ENCODE measurements at places on chromosomes 4 and X.

DNA sequence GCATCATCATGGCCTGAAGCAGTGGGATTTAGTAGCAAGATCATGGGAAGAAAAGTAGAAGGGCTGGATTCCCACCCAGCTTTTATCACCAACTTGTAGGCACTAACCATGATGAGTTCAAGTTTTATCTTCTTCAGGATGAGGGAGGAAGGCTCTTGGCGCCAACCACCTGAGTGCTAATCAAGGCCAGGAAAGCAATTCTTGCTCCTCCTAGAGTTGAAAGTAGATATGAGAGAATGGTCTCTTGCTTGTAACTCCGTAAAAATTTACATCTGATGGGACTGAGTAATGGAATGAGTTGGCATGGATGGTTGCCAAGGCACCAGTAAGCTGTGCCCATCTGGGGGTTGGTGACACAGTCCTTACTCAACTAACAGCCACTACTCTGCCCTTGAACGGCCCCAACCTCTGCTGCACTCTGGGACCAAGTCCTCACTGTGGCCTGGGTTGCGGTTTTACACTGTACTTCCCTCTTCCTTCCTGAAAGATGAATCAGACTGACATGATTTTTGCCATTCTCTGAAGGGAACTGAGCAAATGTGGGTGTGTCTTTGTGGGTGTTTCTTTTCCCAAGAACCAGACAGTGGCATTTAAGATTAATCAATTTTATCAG, 39.4 kb upstream of the NDP start:
- peak; percentile 86 for DNase-seq

- no peak for DNase-seq
These were observed 3.3 kb downstream of the GASK1B start for GRCh38 chr4:158169506-158169905.

GRCh38 chr4:127778102-127778501, 4.0 kb upstream of the HSPA4L start:
- DNase-seq: no peak

GRCh38 chr4:39987485-39987884, 9.8 kb upstream of the PDS5A start:
- DNase-seq: no peak

GRCh38 chr4:86720508-86721068, 126.5 kb downstream of the PTPN13 start:
- peak; percentile 25 for DNase-seq

DNA sequence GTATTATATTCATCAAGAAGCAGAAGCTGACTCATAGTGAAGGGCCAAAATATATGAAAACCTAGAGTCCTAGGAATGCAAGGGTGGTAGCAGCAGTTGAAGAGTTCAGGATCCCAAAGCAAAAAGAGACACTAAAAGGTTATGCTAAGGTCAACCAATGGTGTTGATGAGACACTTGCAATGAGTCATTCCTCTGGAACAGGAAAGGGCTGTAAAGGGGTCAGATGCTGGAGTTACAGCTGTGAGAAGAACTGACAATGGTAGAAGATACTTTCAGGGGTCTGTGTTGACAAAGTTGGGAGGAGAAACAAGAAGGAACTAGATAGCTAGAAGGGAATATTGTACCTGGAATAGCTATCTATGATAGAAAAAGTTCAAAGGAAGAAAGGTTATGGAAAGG, 47.5 kb downstream of the ZGRF1 start:
- peak; percentile 59 for DNase-seq

- DNase-seq: no peak
These were observed 173.9 kb upstream of the PPARGC1A start for GRCh38 chr4:24063731-24064130.

DNA sequence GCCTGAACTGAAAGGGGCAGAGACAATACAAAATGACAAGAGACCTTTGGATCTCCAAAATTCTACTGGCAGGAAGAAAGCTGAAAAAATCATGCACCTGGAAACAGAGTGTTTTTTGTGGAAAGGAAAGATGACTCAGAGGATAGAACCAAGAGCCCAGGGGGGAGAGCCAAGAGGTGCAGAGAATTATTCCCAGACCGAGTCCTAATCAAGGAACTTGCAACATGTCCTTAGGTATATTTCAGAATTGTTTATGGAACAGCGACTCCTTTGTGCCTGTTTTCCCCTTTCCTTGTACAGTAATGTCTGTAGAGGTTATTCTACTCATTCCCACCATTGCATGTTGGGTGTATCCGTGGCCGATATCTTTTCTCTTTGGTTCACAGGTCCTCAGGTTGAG, 71.7 kb downstream of the YIPF6 start:
- DNase-seq: no peak

GRCh38 chrX:47489507-47490275, 6.7 kb upstream of the ZNF41 start:
- DNase-seq: no peak

- DNase-seq: no peak
These were observed 20.9 kb upstream of the ZRSR2 start for GRCh38 chrX:15769300-15769954.

GRCh38 chr4:113566015-113566795, 195.3 kb downstream of the CAMK2D start:
- no peak for DNase-seq

DNA sequence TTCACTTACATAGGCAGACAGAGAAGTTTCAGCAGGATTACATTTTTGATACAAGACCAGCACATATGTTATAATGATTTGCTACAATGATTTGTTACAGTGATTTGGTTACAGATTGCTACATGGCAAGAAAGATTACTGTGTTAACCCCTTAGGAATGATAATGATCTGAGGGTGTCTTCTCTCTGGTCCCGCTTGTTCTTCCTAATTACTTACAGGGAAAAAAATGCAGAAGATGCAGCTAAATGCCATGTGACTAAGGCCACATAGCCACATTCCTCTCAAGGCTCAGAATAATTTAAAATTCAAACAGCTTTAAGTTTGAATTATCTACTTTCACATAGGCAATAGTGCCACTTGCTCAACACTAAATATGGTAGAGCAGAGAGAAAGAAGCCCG, 9.7 kb upstream of the LAP3 start:
- peak; percentile 39 for DNase-seq

DNA sequence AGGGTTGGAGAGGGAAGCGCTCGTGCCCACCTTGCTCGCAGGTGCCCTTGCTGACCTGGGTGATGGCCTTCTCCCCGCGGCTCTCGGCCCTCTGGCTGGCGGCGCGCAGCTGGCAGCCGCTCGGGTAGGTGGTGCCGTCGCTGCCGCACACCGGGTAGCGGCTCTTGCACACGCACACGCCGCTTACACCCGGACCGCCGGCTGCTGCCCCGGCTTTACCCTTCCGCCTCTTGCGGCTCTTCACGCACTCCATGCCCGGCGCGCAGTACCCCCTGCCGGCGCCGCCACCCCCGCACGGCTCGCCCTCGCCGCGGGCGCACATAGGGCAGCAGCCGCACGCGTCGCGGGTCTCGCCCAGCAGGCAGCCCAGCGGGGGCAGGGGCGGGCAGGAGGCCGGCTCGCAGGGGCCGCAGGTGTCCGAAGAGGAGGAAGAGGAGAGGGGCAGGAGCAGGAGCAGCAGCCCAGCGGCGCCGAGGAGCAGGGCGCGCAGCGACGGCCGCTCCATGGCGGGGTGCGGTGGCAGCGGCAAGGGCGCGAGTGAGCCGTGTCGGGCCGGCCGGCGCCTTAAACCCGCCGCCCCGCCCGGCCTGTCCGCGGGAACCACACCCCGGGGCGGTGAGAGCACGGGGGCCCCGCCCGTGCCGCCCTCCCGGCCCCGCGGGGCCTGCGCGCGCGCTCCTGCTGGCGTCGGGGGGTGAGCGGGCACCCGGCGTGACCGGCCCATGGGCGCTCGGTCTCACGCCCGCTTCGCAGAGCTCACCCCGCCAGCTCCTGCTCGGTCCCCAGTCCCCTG, at the start of gene IGFBP7:
IGFBP7 (minus strand) TSS at position 539 of the 793 bp plus-strand sequence; CDS start at position 505, 34 bp downstream.
- DNase-seq: peak; percentile 77

DNA sequence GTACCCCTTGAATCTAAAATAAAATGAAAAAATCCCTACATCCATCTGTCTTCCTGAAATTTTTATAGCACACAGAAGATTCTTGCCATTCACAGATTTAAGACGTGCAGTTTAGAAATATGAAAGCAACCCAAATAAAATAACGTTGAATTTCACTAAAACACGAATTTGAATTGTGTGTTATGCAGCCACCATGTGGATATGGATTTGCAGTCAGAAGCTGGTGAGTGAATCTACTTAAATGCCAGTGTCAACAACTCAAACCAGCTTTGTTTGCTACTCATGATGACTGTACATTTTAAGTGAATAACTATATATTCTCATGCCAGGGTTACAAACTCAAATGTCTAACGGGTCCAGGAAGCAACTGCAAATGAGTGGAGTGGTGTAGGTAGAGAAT, 173.0 kb upstream of the HAND2 start:
- no peak for DNase-seq

DNA sequence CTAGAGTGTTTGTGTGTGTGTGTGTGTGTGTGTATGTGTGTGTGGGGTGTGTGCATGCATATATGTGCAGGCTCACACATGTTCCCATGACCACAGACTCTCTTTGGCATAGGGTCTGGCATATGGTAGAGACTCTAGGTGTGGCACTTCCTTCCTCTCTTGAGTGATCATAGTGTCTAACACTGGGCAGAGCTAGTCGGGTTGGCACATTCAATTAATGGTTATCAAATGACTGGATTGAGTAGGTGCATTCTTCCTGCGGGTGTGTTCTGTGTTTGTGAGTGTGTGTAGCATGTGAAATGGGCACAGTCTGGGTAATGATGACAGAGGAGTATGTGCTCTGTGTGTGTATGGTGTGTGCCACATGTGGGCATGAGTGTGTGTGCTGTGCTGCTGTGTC, 106.5 kb downstream of the EFNB1 start:
- no peak for DNase-seq

DNA sequence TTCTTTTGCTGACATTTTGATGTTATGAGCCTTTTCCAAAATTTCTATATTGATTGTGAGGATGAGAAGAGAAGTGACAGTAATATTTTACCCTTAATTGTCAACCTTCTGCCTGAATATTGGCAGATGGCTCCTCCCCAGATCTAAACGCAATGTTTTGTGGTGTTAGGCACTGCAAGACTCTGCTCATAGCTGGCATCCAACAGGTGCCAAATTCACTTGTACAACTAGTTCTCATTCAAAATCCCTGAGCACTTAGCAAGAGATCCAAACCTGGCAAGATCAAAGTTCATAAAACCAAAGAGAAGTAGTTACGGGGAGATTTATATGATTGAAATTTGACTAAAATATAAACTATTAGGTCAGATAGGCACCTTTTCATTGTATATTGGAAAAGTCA, 901.7 kb upstream of the INTU start:
- no peak for DNase-seq

DNA sequence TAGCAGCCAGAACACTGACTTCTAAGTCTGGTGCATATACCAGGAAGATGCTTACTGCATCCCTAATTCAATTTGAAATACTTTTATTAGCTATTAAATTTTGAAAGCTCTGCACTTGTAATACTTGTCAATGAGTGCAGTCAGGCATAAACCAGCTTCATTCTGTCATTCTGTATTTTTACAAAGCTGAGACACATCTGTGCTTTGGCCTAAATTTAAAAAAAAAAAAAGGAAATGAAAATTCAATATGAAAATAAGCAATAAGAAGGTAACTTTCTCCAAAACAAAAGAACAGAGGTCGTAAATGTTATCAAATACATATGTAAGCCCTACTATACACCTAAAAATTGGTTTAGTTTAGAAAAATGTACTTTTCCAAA, 7.0 kb downstream of the SMIM14 start:
- no peak for DNase-seq

DNA sequence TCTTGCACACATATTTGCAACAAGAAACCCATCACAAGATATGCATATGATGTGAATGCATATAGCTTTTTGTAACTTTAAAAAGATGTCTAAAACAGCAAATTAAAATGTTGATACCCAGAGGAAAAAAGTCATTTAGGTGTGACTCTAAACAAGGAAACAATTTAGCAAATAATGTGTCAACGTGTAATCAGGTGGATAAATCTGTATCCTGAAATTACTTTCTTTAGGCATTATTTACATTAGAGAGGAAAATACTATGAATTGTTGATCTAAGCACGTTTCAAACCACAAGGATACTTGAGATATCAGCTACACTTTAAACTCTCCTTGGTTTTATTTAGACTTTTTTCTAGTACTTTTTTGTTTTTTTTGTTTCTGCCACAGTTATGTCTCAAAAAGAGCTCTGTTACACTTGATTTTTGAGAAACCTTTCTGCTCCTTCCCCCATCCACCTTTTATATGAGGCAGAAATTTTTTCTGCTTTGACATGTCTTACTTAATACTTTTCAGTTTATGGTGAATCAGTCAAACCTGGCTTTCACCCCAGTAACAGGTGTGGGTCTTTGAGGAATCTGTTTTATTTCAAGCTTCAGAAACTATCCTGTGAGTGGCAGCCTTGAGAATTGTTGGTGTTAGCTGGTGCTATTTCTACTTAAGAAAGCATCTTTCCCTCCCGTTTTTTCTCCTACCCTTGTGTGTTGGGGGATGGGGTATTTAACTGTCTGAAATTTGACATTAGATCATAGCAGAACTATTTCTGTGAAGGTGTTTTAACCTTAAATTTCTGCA, 1.9 kb downstream of the NPNT start:
- no peak for DNase-seq

DNA sequence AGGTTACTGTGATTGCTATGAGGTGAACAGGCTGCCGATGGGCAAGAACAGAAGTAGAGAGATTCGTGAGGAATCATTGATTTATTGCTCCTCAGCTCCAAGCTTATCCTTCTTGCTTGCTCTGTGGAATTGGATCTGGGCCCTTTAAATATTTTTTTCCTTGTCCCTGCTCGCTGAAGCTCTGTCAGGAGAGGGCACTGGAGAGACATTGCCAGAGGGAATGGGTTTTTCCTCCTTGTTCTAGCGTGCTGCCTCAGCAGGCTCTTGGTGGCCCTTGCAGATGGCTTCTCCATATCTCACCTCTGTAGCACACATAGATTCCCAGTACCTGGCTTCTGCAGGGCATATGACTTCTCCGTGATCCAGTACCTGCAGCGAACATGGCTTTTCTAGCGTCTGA, 67.4 kb downstream of the CNGA2 start:
- DNase-seq: peak; percentile 2

- DNase-seq: no peak
These were observed 87.6 kb downstream of the GBA3 start for GRCh38 chr4:22780317-22780716.

DNA sequence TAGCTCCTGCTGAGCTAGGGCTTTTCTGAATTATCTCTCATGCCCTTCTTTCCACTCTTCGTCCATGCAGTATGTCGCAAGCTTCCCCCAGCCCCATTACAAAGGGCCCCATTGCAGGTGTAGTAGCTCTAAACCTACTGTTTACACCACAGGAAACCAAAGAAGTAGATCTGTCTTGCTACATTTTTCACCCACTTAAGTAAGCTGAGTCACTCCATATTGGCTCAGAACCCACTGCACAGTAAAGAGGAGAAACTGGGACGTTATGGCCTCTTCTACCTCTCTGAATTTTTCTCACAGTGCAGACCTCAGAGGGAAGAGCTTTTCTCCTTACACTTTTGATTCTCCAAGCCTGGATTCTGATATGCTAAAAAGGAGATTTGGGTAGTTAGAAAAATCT, 200.2 kb downstream of the SMARCA1 start:
- DNase-seq: no peak

GRCh38 chr4:22019676-22020075, 71.1 kb upstream of the KCNIP4 start:
- DNase-seq: no peak

Measured in fibroblast of skin of back (primary cell).